ENCODE measurements at places on chromosomes 2 and 18. TPM values are rescaled to one million over a fixed set of nuclear protein-coding genes. Genes with fewer than 3 reads are reported as not detected.

The HNMT gene
- 2.0 TPM for total RNA-seq

The PRSS56 gene
- total RNA-seq: not detected

The CRYBA2 gene
- total RNA-seq: not detected

The CAVIN2 gene
- 1.8 TPM for total RNA-seq

The NOSTRIN gene
- not detected for total RNA-seq

The ZSCAN30 gene
- 9.8 TPM for total RNA-seq

The CCNT2 gene
- 29.2 TPM for total RNA-seq

GRCh38 chr2:132904142-132904842, 234.3 kb upstream of the LYPD1 start:
- H3K27me3 ChIP-seq: no peaks in the 10 kb centered on the region
- no peaks in the 10 kb centered on the region for H3K36me3 ChIP-seq
- H3K4me3 ChIP-seq: no peak overlapping the region
- H3K27ac ChIP-seq: no peak overlapping the region
- DNase-seq: no peak
- H3K4me1 ChIP-seq: no peaks in the 10 kb centered on the region

GRCh38 chr2:118292991-118293390, 204.7 kb downstream of the INSIG2 start:
- no peaks in the 10 kb centered on the region for H3K4me1 ChIP-seq
- H3K36me3 ChIP-seq: no peaks in the 10 kb centered on the region
- peaks cover 16% of the 10 kb centered on the region for H3K27me3 ChIP-seq
- no peak overlapping the region for H3K4me3 ChIP-seq
- DNase-seq: no peak

DNA sequence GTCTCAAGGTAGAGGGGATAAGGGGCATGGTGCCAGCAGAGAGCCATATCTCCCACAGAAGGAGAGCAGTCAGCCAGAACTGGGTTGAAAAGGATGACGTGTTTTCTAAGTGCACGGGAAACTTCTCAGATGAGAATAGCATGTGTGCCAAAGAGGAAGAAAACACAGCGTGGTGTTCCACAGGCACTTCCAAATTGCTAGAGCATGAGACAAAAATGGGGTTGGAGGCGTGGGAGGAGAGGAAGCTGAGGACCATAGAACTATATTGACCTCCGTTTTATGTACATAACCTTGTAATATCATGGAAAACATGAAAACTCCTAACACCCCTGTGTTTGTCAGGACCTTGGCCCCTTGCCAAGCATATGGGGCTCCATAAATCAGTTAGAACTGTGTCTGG, 682.7 kb upstream of the RAB6C start:
- H3K4me1 ChIP-seq: no peaks in the 10 kb centered on the region
- no peak for DNase-seq
- H3K4me3 ChIP-seq: no peak overlapping the region

GRCh38 chr2:100753444-100753843, 66.5 kb upstream of the NPAS2 start:
- H3K4me1 ChIP-seq: peaks cover 78% of the 10 kb centered on the region
- no peak overlapping the region for H3K27ac ChIP-seq
- H3K4me3 ChIP-seq: no peak overlapping the region
- DNase-seq: no peak
- no peaks in the 10 kb centered on the region for H3K27me3 ChIP-seq

- H3K27ac ChIP-seq: no peak overlapping the region
- no peaks in the 10 kb centered on the region for H3K36me3 ChIP-seq
- no peak overlapping the region for H3K4me3 ChIP-seq
- DNase-seq: no peak
- no peaks in the 10 kb centered on the region for H3K27me3 ChIP-seq
Observed at GRCh38 chr2:5710615-5711014, 18.4 kb downstream of the SOX11 start.

DNA sequence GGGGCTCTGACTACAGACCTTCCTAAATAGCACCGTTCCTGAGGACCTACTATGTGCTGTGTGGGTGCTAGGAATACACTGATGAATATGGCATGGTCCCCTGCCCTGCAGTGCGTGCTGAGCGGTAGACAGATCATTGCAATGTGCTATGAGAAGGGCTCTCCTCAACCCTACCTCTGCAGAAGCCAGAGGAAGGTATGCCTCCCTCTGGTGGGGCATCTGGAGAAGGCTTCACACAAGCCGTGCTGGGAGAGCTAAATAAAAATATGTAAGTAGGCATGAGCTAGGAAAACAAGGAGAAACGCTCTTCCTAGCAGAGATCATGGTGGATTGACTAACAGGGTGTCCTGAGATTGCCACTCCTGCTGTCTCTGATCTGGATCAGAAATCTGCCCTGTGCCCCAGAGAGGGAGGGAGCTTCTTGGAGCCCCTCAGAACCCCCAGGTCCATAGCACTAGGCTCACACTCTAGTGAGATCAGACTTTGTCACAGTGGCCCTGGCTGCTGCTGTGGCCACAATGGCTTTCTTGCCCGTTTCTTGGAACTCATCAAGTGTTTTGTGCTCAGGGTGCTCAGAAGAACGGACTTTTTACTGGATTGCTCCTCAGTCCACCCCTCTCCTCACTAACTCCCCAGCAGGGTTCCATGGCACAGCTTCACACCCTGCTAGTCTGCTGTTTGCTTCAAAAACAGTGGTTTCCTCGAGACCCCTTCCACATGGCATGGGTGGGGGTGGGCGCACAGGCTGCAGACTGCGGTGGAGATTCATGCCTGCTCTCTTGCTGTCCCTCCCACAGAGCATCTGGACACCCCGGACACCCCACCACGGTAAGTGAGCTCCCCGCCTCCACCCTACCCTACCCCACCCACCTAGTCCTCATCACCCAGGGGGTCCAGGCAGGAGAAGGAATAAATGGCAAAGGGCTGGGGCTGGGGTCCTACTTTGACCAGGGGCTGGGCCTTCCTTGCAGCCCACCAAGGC, 14.2 kb downstream of the SIGLEC15 start:
- no peak overlapping the region for H3K27ac ChIP-seq
- H3K27me3 ChIP-seq: peaks cover 8% of the 10 kb centered on the region
- H3K36me3 ChIP-seq: no peaks in the 10 kb centered on the region

GRCh38 chr2:159715451-159715850, 3.1 kb downstream of the MARCHF7 start:
- peak overlapping the region; percentile 100 for H3K27ac ChIP-seq
- H3K4me1 ChIP-seq: peaks cover 66% of the 10 kb centered on the region
- H3K4me3 ChIP-seq: no peak overlapping the region
- DNase-seq: no peak
- H3K36me3 ChIP-seq: peaks cover 18% of the 10 kb centered on the region

DNA sequence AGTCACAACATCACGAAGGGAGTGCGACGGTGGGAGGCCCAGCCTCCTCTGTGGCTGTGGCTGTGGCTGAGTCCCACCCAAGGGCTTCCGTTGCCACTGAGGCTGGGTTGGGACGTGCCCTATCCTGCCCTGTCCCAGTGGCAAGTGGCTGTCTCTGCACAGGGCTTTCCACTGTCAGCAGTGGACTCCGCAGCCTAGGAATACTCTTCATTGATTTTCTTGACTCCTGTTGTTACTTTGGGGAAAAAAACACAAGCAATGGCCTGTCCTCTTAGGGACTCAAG, 122.7 kb downstream of the RAB3GAP1 start:
- H3K4me3 ChIP-seq: no peak overlapping the region
- H3K27ac ChIP-seq: no peak overlapping the region
- DNase-seq: no peak
- peaks cover 40% of the 10 kb centered on the region for H3K36me3 ChIP-seq
- no peaks in the 10 kb centered on the region for H3K27me3 ChIP-seq

- no peak for DNase-seq
- no peaks in the 10 kb centered on the region for H3K27me3 ChIP-seq
- H3K36me3 ChIP-seq: peaks cover 2% of the 10 kb centered on the region
- no peak overlapping the region for H3K4me3 ChIP-seq
Observed at GRCh38 chr2:113342650-113343049, 63.9 kb upstream of the PAX8 start.

GRCh38 chr2:137870682-137871081, 93.6 kb upstream of the HNMT start:
- H3K4me3 ChIP-seq: no peak overlapping the region
- no peaks in the 10 kb centered on the region for H3K36me3 ChIP-seq
- H3K27me3 ChIP-seq: peaks cover 11% of the 10 kb centered on the region

- no peak overlapping the region for H3K27ac ChIP-seq
- peaks cover 3% of the 10 kb centered on the region for H3K4me1 ChIP-seq
- H3K27me3 ChIP-seq: no peaks in the 10 kb centered on the region
- no peaks in the 10 kb centered on the region for H3K36me3 ChIP-seq
Observed at GRCh38 chr2:143463719-143464118, 334.5 kb downstream of the ARHGAP15 start.

GRCh38 chr18:26262156-26262555, 35.9 kb downstream of the TAF4B start:
- peaks cover 1% of the 10 kb centered on the region for H3K36me3 ChIP-seq
- no peak overlapping the region for H3K27ac ChIP-seq
- H3K4me1 ChIP-seq: peaks cover 8% of the 10 kb centered on the region
- no peak for DNase-seq
- no peaks in the 10 kb centered on the region for H3K27me3 ChIP-seq
- no peak overlapping the region for H3K4me3 ChIP-seq

DNA sequence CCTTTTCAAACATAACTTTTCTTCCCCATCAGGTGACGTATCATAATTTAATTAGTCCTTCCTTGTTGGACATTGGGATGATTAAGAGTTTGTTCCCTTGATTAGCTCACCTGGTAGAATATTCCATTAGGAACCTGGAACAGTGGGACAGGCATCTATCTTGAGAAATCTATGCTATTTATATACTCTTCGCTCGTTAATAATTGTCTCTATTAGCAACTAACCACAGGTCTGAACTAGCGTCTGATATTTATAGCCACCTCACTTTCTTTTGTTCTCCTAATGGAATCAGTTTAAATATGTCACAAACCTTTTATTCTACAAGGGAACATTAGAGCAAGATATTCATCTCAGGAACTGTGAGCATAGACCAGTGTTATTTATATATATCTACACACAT, 79.8 kb downstream of the MAPK4 start:
- no peaks in the 10 kb centered on the region for H3K36me3 ChIP-seq
- peaks cover under 1% of the 10 kb centered on the region for H3K27me3 ChIP-seq
- no peak overlapping the region for H3K27ac ChIP-seq
- peaks cover 14% of the 10 kb centered on the region for H3K4me1 ChIP-seq
- H3K4me3 ChIP-seq: no peak overlapping the region
- DNase-seq: no peak

DNA sequence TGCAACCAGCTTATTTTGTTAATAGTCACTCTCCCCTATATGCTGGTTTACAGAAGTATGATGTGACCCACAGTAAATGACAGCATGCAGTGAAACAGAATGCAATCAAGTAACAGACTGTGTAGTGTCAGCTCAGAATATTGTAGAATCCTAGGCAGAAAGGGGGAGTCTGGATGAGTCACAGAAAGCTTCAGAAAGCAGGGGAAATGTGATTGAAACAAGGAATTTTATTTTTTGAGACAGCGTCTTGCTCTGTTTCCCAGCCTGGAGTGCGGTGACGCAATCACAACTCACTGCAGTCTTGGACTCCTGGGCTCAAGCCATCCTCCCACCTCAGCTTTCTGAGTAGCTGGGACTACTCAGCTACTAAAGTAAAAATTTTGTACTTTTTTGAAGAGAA, 219.9 kb upstream of the FBXO11 start:
- H3K27me3 ChIP-seq: no peaks in the 10 kb centered on the region
- H3K4me3 ChIP-seq: no peak overlapping the region
- H3K36me3 ChIP-seq: no peaks in the 10 kb centered on the region
- H3K4me1 ChIP-seq: peaks cover 3% of the 10 kb centered on the region

DNA sequence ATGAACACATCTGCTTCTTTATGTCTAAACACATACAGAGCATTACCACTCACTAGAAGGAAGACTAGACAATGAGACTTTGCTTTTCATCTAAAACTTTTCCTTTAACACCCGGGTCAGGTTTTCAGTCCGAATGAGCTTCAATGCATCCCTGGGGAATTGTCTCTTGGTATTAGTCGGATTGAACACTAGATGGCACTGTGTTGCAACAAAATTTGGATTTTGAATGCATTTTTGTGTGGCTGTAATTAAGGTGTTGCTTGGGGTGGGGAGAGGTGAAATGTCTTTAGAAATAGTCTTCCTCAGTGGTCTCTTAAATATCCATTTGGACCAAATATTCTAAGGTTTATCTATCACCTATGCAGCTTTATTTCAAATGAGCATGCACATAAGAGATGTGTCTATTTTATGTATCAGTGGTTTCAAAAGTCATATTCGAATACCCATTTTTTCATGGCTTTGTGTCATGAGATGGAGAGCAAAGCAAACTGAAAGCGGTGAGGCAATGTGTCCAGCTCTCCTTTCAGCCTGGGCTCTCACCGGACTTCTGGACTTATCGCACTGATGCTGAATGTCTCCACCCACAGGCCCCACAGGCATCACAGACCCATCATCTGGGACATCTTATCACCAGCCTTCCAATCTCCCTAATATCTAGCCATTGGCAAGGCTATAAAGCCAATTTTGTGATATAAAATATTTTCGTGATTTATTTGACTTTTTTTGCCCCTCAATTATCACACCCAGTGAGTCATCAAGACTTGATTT, 510.3 kb downstream of the RNF144A start:
- H3K27ac ChIP-seq: no peak overlapping the region
- no peak for DNase-seq
- no peak overlapping the region for H3K4me3 ChIP-seq
- peaks cover 29% of the 10 kb centered on the region for H3K27me3 ChIP-seq

GRCh38 chr2:46392561-46393346, 86.6 kb upstream of the TMEM247 start:
- H3K27ac ChIP-seq: no peak overlapping the region
- H3K27me3 ChIP-seq: no peaks in the 10 kb centered on the region
- no peak for DNase-seq
- H3K4me3 ChIP-seq: no peak overlapping the region
- no peaks in the 10 kb centered on the region for H3K4me1 ChIP-seq

DNA sequence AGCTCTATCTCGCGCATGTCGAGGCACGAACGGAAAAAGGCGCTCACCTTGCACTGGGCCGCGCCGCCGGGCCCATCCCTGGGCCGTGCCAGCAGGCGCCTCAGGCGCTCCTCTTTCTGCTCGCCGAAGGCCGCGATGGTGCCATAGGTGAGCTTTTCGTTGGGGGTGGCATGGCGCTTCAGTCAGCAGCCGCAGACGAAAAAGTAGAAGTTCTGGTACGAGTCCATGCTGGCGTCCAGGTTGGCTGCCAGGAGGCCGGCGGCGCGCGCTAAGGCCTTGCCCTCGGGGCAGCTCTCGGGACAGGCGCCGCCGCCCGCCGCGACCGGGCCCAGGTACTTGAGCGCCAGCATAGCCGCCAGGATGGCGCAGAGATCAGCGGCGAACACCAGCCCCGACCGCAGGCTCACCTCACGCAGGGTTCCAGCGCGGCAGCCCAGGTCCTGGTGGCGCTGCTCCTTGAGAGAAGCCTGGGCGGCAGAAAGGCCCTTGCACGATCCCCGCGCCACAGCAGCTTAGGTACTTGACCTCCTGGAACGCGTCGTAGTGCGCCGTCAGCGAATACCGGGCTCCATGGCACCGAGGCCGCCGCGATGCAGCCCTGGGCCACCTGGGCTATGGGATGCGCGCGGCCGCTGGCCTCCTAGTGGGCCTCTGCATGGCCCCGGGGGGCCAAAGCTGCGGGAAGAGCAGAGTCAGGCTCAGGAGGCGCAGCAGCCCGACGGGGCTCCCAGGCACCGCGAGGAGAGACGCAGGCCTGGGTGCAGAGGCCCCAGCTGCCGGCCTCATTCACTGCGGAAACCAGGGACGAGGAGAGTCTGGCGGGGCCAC, 12.8 kb downstream of the ALPG start:
- peaks cover 7% of the 10 kb centered on the region for H3K36me3 ChIP-seq
- peaks cover 56% of the 10 kb centered on the region for H3K27me3 ChIP-seq
- peaks cover 14% of the 10 kb centered on the region for H3K4me1 ChIP-seq

- H3K4me3 ChIP-seq: no peak overlapping the region
- DNase-seq: no peak
- no peak overlapping the region for H3K27ac ChIP-seq
- H3K36me3 ChIP-seq: no peaks in the 10 kb centered on the region
Observed at GRCh38 chr2:198297350-198297749, 493.0 kb downstream of the PLCL1 start.

GRCh38 chr18:62723666-62724281, 8.4 kb downstream of the PHLPP1 start:
- no peaks in the 10 kb centered on the region for H3K36me3 ChIP-seq
- H3K4me1 ChIP-seq: peaks cover 61% of the 10 kb centered on the region
- no peaks in the 10 kb centered on the region for H3K27me3 ChIP-seq
- no peak for DNase-seq

Measured in chondrocyte (in vitro differentiated cells).